Progenitor cell of endocrine pancreas (in vitro differentiated cells): ENCODE measurements at places on chromosomes 2 and 18.

DNA sequence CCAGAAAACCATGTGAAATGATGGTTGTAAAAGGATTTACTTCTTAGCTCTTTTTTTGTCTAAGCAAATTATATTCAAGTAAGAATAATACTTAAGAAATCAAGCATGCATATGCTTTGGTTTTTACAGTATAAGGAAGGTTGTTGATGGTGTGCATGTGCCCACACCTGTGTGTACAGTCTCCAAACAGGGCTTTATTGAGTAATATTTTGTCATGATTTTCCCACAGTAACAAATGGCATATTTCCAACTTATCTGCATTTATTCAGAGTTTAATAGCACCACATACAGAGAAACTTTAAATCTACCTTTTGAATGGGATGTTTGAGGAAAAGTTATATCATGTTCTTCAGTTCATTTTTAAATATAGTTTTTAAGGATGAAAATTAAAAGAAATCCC lies 76.5 kb upstream of the DSG1 start:
- no peak for DNase-seq

DNA sequence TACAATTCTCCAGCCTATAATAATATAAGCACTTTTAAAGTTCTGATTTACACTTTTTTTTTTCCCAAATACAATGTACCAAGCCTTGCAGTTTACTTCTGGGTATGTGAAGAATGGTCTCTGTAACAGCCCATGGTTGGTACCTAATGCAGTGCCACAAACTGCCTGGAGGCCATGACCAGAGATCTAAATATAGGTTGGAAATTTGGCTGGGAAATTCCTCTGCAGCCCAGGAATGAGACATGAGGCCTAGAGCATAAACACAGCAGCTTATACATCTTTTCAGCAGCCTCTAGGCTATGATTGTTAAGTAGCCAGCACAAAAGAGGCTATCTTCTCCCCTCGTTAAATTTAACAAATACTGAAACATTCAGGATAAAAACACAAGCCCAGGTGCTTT lies 432.0 kb upstream of the FAM98A start:
- no peak for DNase-seq

- no peak for DNase-seq
Observed at GRCh38 chr2:233814056-233814835, 36.1 kb downstream of the MROH2A start.

DNA sequence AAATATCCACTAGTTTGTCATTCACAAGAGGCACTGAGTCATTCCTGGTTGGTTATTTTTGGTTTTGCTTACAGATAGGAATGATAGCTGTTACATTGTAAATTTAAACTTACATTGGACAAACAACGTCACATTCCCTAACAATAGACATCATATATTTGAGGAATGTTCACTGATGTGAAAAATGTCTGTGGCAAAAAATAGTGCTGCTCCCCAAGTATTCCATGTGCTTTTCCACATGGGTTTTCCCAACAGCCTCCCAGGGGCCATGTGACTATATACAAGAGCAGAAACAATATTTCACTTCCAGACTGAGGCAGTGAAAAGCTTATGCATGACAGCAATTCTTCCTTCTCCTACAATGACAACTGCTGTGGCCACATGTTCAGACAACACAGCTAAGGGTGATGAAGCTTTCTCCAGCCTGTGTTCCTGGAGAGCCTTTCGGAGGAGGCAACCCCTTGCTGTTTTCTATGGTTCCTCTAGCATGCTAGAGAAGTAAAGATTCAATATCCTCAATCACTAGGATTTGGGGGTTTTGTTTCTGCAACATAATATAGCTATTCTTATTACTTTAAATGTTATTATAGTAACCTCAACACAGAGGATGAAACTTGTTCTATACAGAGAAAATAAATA lies 202.7 kb downstream of the PTH2R start:
- DNase-seq: no peak

DNA sequence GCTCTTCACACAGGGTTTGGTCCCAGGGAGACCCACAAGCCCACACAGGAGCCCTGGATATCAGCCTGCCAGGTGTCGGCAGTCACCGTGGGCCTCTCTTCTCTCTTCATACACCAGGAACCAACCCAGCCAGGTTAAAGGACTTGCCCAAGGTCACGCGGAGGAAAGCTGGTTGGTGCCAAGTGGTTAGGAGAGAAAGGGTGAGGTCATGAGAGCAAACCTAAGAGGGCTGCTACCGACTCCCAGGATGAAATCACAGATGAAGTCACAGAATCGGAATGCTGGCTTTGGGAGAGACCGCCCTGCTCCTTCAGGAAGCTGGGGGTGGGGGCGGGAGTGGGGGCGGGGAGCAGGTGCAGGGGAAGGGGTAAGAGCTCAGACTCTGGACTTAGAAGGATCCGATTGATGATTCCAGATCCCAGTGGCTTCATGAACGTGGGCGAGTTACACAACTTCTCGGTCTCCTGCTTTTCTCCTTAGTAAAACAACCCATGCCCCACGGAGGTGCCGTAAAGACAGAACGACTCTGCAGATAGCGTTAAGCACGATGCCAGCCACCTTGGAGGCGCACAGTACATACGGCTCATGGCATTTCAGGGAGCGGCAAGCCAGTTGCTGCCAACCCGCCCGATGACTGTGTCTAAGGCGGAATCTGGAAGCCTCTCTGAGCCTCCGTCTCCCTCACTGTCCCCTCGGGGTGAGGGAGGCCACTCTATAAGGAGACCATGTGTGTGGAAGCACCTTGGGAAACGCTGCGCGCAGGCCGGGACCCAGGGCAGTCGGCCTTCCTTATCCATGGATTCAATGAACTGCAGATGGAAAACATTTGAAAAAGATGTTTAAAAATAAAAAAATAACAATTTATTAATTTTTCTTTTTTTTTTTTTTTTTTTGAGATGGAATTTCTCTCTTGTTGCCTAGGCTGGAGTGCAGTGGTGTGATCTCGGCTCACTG lies 23.0 kb upstream of the TAF1B start:
- DNase-seq: no peak

- DNase-seq: no peak
Observed at GRCh38 chr2:63121055-63121834, 70.6 kb downstream of the OTX1 start.

DNA sequence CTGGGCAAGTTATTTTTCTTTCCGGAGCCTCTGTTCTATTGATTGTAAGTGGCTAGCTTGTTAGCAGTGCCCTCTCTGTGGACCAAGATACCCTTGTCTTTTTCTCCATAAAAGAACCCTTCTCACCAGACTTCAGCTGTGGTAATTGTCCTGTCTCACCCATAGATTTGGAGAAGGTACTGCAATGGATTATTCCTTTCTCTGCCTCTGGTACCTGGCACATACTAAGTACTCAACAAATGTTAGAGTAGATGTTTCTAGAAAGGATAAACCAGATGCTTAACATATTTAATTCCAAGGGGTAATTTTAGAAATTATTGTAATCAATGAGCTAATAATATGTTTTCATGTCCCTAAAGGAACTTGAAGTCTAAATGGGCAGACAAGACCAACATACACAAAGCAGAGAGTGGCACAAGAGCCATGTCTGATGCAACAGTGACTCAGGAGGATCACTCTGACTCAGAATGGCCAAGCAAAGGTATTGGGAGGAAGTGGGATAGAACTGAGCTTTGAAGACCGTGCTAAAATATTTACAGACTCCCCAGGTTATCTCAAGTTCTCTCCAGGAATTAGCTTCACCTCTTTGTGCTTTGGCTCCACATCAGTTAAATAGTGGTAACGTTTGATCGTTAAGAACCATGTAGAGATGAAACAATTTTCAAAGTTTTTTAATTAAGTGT lies 129.7 kb upstream of the OSR1 start:
- no peak for DNase-seq

DNA sequence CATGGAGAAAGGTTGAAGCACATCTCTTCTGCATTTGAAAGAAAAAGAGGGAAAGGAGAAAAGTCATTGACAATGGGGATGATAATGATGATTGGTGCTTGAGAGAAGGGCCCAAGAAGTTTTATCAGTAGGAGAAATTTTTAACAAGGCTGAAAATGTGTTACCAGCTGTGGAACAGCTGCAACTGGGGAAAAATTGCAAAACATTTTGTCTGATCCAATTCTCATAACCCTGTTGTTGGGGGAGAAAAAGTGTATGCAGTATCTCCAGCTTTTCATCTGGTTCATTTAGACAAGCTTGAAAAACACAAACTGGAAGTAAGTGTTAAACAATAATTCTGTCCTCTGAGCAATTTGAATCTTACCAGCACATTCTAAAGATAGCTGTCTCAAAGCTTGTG lies 92.7 kb downstream of the CSRNP3 start:
- no peak for DNase-seq

DNA sequence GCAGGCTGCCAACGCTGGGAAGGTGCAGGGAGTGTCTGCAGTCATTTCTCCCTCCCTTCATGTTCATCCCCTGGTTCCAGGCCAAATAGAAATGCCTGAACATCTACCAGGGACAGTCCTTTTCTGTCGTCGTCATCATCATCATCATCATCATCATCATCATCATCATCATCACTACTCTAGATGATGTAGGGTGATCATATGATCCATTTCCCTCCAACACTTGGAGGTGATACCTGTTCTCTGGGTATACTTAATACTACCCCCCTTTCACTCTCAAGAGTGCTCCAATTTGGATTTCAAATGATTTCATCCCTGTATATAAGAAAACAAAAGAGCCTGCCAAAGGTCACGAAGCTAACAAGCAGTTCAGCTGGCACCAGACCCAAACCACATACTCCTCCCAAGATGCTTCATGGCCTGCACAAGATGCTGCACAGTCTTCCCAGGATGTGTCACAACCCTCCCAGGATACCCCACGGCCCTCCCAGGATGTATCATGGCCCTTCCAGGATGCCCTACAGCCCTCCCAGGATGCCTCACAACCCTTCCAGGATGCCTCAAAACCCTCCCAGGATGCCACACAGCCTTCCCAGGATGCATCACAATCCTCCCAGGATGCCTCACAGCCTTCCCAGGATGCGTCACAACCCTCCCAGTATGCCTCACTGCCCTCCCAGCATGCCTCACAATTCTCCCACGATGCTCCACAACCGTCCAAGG lies 257.9 kb downstream of the DYSF start:
- DNase-seq: no peak

DNA sequence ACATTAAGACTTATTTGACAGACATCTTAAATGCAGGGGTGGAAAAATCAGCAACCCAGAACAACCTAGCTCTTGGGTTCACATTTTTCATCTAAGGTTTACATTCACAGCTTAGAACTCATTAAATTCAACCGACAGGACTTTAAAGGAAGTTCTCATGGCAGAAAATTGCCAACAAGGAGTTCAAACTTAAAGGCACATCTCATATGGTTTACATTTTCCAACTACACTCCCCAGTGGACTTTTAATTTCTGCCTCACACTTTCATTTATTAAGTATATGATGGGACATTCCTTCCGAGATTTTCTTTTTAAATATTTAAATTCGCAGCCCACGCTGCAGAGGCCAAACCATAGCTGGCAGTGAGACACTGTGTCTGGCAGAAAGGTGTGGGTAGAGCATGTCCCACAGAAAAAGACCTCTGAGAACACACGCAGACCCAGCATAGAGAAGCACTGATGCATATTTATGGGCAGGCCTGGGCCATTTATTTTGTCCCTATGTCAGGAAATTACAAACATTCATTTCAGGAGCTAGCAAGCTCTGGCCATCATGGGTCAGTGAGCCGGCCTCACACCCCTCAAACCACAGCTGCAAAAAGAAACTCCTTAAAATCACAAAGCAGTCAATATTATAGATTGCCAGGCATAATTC lies 46.3 kb downstream of the STK39 start:
- no peak for DNase-seq
